ENCODE measurements at places on chromosomes 5 and 9. TPM values are rescaled to one million over a fixed set of nuclear protein-coding genes. Genes with fewer than 3 reads are reported as not detected.

BTNL8 gene
- not detected for total RNA-seq

DNA sequence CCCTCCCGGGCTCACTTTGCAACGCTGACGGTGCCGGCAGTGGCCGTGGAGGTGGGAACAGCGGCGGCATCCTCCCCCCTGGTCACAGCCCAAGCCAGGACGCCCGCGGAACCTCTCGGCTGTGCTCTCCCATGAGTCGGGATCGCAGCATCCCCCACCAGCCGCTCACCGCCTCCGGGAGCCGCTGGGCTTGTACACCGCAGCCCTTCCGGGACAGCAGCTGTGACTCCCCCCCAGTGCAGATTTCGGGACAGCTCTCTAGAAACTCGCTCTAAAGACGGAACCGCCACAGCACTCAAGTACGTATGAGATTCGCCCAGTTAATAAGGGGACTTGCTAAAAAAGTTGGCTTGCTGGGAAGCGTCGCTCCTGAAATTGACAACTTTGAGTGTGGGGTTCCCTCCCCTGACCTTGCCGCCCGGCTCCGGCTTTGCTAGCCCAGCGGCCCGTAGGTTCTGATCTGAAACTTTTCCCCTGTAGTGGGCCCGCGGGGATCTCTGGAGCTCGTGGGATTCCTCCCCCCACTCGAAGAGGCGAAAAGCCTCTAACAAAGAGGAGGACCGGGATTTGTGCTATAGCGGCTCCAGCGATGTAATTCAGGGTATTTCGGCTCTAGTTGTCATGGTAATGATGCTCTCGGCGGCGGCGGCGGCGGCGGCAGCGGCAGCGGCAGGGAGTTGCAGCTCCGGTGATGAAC is 572 bp downstream of the NR4A3 start:
- no peaks in the 10 kb centered on the region for H3K36me3 ChIP-seq
- peaks cover 42% of the 10 kb centered on the region for H3K27me3 ChIP-seq
- 0 out of 3 replicates have a peak overlapping the region, but pooled peaks have one; percentile 17 for H3K27ac ChIP-seq
- DNase-seq, result peak; percentile 27

- no peaks in the 10 kb centered on the region for H3K4me1 ChIP-seq
- H3K4me3 ChIP-seq, result no peak overlapping the region
- no peaks in the 10 kb centered on the region for H3K27me3 ChIP-seq
- H3K27ac ChIP-seq, result no peak overlapping the region
- H3K36me3 ChIP-seq, result no peaks in the 10 kb centered on the region
These were observed 55.1 kb downstream of the C9orf152 start for GRCh38 chr9:110152704-110153374.

FOXD1 gene
- 0.40 TPM for total RNA-seq

- no peak overlapping the region for H3K4me3 ChIP-seq
- no peaks in the 10 kb centered on the region for H3K36me3 ChIP-seq
- no peaks in the 10 kb centered on the region for H3K27me3 ChIP-seq
- no peak overlapping the region for H3K27ac ChIP-seq
- DNase-seq, result no peak
These were observed 145.5 kb downstream of the APBA1 start for GRCh38 chr9:69526699-69527098.

DDX4 gene
- total RNA-seq, result not detected

DNA sequence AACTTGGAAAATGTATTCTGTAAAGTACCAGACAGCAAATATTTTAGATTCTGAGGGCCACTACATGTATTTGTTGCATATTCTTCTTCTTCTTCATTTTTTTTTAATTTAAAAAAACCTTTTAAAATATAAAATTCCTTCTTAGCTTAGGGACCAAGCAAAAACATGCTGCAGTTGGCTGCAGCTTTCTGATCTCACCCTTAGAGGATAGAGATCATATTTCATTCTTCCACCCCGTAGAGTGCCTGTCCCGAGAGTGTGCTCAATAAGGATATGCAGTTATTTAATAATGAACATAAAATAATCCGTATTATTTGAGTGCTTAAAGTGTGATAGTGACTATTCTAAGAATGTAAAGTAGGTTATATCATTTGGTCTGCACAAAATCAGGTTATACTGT is 204.2 kb upstream of the CD180 start:
- H3K4me3 ChIP-seq, result no peak overlapping the region
- H3K4me1 ChIP-seq, result no peaks in the 10 kb centered on the region
- H3K27ac ChIP-seq, result no peak overlapping the region
- no peaks in the 10 kb centered on the region for H3K36me3 ChIP-seq
- H3K27me3 ChIP-seq, result no peaks in the 10 kb centered on the region

GRCh38 chr5:126794157-126794828 is 17.4 kb downstream of the LMNB1 start:
- H3K27ac ChIP-seq, result no peak overlapping the region
- no peaks in the 10 kb centered on the region for H3K27me3 ChIP-seq
- peaks cover 21% of the 10 kb centered on the region for H3K36me3 ChIP-seq
- H3K4me1 ChIP-seq, result no peaks in the 10 kb centered on the region
- DNase-seq, result no peak
- no peak overlapping the region for H3K4me3 ChIP-seq

NOXA1 gene
- 0.63 TPM for total RNA-seq

NDST1 gene
- total RNA-seq, result 43.2 TPM

GRCh38 chr9:98766586-98766985 is 29.8 kb downstream of the ANKS6 start:
- no peak for DNase-seq
- H3K27me3 ChIP-seq, result no peaks in the 10 kb centered on the region
- H3K4me1 ChIP-seq, result no peaks in the 10 kb centered on the region
- no peak overlapping the region for H3K4me3 ChIP-seq

LEAP2 gene
- total RNA-seq, result 2.0 TPM

- DNase-seq, result no peak
- H3K36me3 ChIP-seq, result no peaks in the 10 kb centered on the region
- no peak overlapping the region for H3K4me3 ChIP-seq
- no peaks in the 10 kb centered on the region for H3K4me1 ChIP-seq
These were observed 93.5 kb upstream of the NR3C1 start for GRCh38 chr5:143496943-143497342.

- no peak for DNase-seq
- H3K4me3 ChIP-seq, result no peak overlapping the region
- no peaks in the 10 kb centered on the region for H3K4me1 ChIP-seq
- no peaks in the 10 kb centered on the region for H3K36me3 ChIP-seq
- no peak overlapping the region for H3K27ac ChIP-seq
These were observed 244.4 kb upstream of the ADRA1B start for GRCh38 chr5:159671886-159672285.

TRIM14 gene
- 41.0 TPM for total RNA-seq

DNA sequence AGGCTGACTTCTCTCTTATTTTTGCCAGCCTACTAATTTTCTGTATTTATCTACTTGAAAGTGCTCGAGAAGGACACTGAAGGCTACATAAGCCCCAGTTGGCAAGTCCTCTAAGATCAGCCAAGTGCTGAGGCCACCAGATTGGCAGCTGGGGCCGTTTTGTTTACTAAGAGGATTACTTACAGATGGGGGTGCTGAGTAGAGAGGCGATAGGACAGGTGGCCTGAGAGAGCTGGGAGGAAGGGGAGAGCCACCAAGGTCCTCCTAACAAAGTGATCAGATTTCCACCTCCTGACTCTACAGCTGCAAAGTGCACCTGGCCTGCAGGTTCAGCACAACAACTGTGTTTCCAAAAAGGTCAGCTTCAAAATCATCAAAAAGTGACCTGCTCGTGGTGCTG is 32.9 kb downstream of the FRMD3 start:
- no peaks in the 10 kb centered on the region for H3K27me3 ChIP-seq
- DNase-seq, result no peak
- no peak overlapping the region for H3K27ac ChIP-seq
- H3K36me3 ChIP-seq, result no peaks in the 10 kb centered on the region
- H3K4me3 ChIP-seq, result no peak overlapping the region

- H3K27me3 ChIP-seq, result no peaks in the 10 kb centered on the region
- H3K36me3 ChIP-seq, result peaks cover 3% of the 10 kb centered on the region
- no peak for DNase-seq
- peaks cover 62% of the 10 kb centered on the region for H3K4me1 ChIP-seq
- H3K4me3 ChIP-seq, result no peak overlapping the region
- peak overlapping the region; percentile 18 for H3K27ac ChIP-seq
These were observed 75.1 kb downstream of the GNAQ start for GRCh38 chr9:77956555-77956954.

DNA sequence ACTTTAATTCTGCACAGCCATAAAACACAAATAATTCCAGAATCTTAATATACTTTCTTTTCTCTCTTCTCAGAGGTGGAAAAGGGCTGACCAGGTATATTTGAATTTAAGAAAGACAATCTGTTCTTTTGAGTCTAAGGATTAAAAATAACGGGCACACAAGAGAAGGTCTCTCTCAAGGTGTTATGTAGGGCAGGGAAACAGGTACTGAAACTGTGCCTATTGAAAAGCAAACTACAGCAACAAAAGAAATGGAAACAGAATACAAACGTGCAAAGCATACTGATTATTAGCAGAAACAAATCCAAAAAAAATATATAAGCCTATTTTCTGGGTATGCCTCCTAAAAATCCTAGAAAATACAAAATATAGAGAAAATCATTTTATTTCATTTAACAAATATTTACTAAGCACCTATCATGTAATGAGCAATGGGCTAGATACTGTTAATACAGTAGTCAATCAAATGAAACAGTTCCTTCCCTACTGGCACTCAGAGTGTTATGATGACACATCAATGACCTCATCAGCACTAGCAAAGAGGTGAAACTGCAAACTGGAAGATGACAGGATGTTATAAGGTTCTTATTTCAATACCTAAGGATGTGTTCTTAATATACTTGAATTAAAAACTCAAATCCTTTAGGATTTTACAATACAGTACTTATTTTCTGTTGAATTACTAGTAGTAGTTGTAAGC is 87.7 kb downstream of the AUH start:
- no peak overlapping the region for H3K27ac ChIP-seq
- H3K27me3 ChIP-seq, result no peaks in the 10 kb centered on the region
- peak; percentile 17 for DNase-seq
- no peaks in the 10 kb centered on the region for H3K36me3 ChIP-seq
- H3K4me3 ChIP-seq, result no peak overlapping the region

- H3K36me3 ChIP-seq, result no peaks in the 10 kb centered on the region
- DNase-seq, result no peak
- H3K4me1 ChIP-seq, result no peaks in the 10 kb centered on the region
- no peak overlapping the region for H3K4me3 ChIP-seq
- peaks cover 3% of the 10 kb centered on the region for H3K27me3 ChIP-seq
- H3K27ac ChIP-seq, result no peak overlapping the region
These were observed 132.2 kb downstream of the EBF1 start for GRCh38 chr5:158967541-158967940.

ARSI gene
- total RNA-seq, result 0.04 TPM

GRCh38 chr9:27352457-27353165 is 55.7 kb upstream of the EQTN start:
- no peaks in the 10 kb centered on the region for H3K27me3 ChIP-seq
- no peak for DNase-seq
- no peaks in the 10 kb centered on the region for H3K4me1 ChIP-seq

- H3K4me3 ChIP-seq, result no peak overlapping the region
- no peaks in the 10 kb centered on the region for H3K4me1 ChIP-seq
- no peaks in the 10 kb centered on the region for H3K27me3 ChIP-seq
- H3K27ac ChIP-seq, result no peak overlapping the region
- H3K36me3 ChIP-seq, result no peaks in the 10 kb centered on the region
- DNase-seq, result no peak
These were observed 273.5 kb upstream of the PCSK5 start for GRCh38 chr9:75616841-75617566.

DNA sequence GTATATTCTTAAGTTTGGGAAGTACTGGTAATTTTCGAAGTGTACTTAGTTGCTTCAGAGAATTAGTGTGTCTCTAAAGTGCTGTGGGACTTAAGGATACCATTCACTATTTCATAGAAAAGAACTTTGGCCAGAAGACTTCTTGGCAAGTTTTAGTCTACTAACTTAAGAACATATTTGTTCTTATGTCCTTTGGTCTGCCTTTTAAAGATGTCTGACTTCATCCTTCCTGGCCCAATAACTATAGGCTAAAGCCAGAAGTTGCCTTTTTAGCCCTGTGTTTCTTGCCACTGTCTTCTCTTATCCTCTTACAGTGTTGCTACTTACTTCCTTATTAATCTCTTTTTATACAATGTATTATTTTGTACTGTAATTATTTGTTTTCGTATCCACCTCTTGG is 6.3 kb downstream of the RBM27 start:
- DNase-seq, result no peak
- peaks cover 11% of the 10 kb centered on the region for H3K4me1 ChIP-seq
- no peak overlapping the region for H3K27ac ChIP-seq
- peaks cover 14% of the 10 kb centered on the region for H3K36me3 ChIP-seq

INSYN2B gene
- total RNA-seq, result not detected

- H3K27me3 ChIP-seq, result no peaks in the 10 kb centered on the region
- H3K4me3 ChIP-seq, result peak overlapping the region; percentile 92
- peaks cover 14% of the 10 kb centered on the region for H3K36me3 ChIP-seq
- no peak overlapping the region for H3K27ac ChIP-seq
- H3K4me1 ChIP-seq, result peaks cover 21% of the 10 kb centered on the region
These were observed 1.6 kb upstream of the TNIP1 start for GRCh38 chr5:151082282-151082902.

DNA sequence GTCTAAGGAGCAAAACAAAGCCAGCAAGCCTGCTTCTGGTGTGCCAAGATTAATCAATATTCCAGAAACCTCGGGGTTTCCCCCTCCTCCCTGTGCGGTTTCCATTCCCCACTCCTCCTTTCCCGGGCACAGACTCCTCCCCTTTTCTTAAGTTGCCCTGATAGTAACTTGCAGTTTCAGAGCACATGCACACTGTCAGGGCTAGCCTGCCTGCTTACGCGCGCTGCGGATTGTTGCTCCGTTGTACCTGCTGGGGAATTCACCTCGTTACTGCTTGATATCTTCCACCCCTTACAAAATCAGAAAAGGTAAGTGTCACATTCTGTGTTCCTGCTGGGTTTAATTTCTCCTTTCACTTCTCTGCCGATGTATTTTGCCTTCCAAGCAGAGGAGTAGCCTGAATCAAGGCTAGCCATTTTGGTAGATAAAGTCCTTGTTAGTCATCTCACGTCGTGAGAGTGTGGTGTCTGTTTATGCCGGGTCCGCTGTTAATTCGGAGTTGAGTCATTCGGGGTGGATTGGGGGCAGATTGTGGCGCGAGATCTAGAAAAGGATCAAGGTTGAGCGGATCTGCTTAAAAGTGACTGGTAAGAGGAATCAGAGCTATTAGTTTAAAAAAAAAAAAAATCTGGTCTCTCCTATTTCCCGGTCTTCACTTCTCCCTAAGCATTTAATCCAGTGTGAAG is at the start of gene SLC1A3:
Gene SLC1A3 (plus strand): TSS at position 179 of the 686 bp plus-strand sequence. CDS start 1,818 bp downstream, outside the sequence.
- no peaks in the 10 kb centered on the region for H3K36me3 ChIP-seq
- no peaks in the 10 kb centered on the region for H3K4me1 ChIP-seq
- no peak within 1 kb of the TSS for H3K27ac ChIP-seq
- no peak for DNase-seq

- H3K27me3 ChIP-seq, result no peaks in the 10 kb centered on the region
- H3K27ac ChIP-seq, result no peak overlapping the region
- no peaks in the 10 kb centered on the region for H3K36me3 ChIP-seq
- H3K4me3 ChIP-seq, result no peak overlapping the region
These were observed 8.1 kb downstream of the SNX18 start for GRCh38 chr5:54525692-54526091.
